ENCODE measurements at places on chromosomes 5 and 9. TPM values are rescaled to one million over a fixed set of nuclear protein-coding genes. Genes with fewer than 3 reads are reported as not detected.

DNA sequence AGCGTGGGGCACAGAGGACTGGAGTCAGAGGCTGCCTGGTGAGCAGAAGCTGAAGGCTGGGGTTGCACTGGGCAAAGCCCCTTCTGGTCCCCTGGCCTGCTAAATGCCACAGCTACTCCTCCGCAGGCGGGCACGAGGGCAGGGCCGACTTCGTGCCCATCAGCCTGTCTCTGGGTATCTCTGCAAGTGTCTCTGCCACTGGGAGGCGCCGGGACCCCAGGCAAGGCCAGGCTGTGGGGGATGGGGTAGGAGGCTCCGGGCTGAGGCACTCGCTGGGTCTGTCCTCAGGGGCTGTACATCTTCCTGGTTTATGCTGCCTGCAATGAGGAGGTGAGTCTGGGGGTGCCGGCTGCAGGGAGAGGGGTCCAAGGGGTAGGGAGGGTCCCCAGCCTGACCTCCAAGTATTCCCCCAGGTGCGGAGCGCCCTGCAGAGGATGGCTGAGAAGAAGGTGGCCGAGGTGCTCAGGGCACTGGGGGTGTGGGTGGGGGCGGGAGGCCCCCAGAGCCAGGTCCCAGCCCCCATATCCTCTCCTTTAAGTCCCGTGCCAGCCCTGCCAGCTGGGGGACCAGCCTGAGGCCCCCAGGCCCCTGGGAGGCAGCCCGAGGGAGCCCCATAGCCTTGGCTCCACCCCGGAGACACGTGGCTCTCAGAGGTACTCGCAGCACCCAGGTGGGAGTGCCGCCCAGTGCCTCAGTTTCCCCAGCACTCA, 25.1 kb downstream of the ADGRD2 start:
- DNase-seq: no peak

DNA sequence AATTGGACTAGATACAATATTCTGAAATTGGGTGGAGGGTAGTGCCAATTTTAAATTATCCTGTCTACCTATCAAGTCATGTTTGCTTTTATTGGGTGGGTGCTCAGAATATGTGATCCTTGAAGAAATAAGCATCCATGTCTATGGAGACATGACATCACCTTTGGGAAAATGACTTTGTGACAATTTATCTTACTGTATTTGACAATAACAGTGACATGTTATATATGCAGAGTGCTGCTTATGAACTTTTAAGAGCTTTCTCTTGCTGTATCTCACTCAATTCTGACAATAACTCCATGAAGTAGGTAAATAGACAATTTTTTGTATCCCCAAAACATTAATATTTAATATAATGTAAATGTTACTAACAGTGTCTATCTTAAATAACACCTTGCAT, 15.1 kb upstream of the ACTBL2 start:
- DNase-seq: no peak

GRCh38 chr9:128405780-128406171, 14.9 kb upstream of the CERCAM start:
- no peak for DNase-seq

- no peak for DNase-seq
Measured at GRCh38 chr5:171868236-171868635, 82.6 kb downstream of the SMIM23 start.

Gene PPP1R26
- 0.54 TPM for total RNA-seq

Measured in activated naive CD4-positive, alpha-beta T cell treated with anti-CD3 and anti-CD28 coated beads, Interleukin-2, amount 50 U/mL, for 72 hours (primary cell).